Neural progenitor cell (in vitro differentiated cells): ENCODE measurements at places on chromosomes 7 and 10. TPM values are rescaled to one million over a fixed set of nuclear protein-coding genes. Genes with fewer than 3 reads are reported as not detected.

DNA sequence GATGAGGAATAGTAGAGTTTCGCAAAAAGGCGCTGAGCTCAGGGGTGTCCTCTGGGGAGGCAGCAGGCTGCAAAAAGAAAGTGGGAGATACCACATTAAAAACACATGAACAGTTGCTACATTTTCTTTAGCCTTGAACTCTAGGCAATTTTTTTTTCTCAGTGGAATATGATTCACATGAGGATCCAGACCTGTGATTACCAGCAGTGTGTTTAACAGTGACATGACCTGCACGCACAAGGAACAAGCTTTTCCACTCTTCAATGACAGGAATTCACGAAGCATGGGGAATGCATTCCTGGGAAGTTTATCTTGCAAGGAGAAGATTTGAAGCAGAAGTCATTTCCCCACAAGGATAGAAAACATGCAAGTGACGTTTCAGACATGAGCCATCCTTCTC is 161.6 kb downstream of the ITGA8 start:
- no peaks in the 10 kb centered on the region for H3K27me3 ChIP-seq
- H3K4me3 ChIP-seq = no peak overlapping the region
- H3K36me3 ChIP-seq = no peaks in the 10 kb centered on the region
- DNase-seq = no peak

DNA sequence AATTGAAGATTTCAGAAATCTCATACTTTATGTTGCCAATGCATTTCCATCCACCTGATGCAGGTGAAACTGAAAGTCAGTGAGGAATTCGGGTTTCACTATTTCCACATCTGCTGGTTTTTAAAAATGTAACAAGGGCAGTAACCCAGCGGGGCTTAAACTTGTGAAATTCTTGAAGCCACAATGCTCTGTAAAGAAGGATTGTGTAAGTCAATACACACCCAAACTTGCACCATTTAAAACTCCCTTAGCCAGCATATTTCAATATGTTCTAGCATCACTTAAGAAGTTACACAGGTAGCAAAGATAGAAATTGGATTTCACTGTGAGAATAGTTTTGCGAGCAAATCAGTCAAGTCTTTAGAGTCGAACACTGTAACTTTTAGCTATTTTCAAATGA is 386.1 kb downstream of the PLXDC2 start:
- H3K36me3 ChIP-seq = no peaks in the 10 kb centered on the region
- no peaks in the 10 kb centered on the region for H3K27me3 ChIP-seq
- H3K4me1 ChIP-seq = no peaks in the 10 kb centered on the region
- no peak overlapping the region for H3K27ac ChIP-seq

DNA sequence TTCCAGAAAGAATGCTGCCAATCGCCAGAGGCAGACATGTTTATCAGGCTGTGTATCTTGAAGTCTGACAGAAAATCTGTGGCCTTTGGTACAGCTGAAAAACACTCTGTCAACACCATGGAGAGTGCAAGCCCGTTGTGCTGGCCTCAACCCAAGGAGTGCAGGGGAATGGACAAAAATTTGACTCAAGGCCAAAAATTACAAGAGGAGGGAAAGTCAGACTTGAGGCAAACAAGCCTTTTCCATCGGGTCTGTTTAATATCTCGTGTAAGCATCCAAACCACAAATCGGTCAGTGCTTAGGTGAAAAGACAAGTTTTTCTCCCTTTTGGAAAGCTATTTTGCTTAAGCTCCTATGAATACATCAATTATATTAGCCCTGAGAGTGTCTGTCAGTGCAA is 305.3 kb upstream of the NFE2L3 start:
- peaks cover under 1% of the 10 kb centered on the region for H3K27me3 ChIP-seq
- H3K4me1 ChIP-seq = peaks cover 8% of the 10 kb centered on the region
- H3K27ac ChIP-seq = no peak overlapping the region
- no peak for DNase-seq

DNA sequence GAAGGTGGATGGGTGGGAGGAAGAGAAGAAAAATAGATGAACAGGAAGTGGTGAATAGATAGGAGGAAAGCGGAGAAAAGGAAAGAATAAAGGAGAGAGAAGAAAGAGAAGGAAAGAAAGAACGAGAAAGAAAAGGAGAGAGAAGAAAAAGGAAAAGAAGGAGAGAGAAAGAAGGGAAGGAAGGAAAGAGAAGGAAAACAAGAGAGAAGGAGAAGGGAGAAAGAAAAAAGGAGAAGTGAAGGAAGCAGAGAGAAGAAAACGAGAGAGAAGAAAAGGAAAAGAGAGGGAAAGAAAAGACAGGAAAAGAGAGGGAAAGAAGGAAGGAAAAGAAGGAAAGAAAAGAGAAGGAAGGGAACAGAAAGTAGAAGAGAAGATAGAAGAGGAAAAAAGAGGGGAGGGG is 211.8 kb downstream of the DIP2C start:
- H3K27ac ChIP-seq = no peak overlapping the region
- no peaks in the 10 kb centered on the region for H3K27me3 ChIP-seq
- H3K4me1 ChIP-seq = no peaks in the 10 kb centered on the region
- no peak for DNase-seq
- H3K4me3 ChIP-seq = no peak overlapping the region

The CHN2 gene
- total RNA-seq = 6.6 and 7.7 TPM in 2 replicates

- no peak overlapping the region for H3K4me3 ChIP-seq
- no peaks in the 10 kb centered on the region for H3K27me3 ChIP-seq
- no peaks in the 10 kb centered on the region for H3K4me1 ChIP-seq
- H3K36me3 ChIP-seq = peaks cover 3% of the 10 kb centered on the region
Observed at GRCh38 chr10:131972474-131973071, 9.2 kb downstream of the BNIP3 start.
